HS-27A (cell line): ENCODE measurements at places on chromosomes 13 and 19.

- peak; percentile 60 for DNase-seq
Observed at GRCh38 chr13:97307882-97308624, 85.9 kb downstream of the MBNL2 start.

- no peak for DNase-seq
Observed at GRCh38 chr13:38167164-38167822, 182.4 kb upstream of the UFM1 start.

GRCh38 chr13:30802953-30803478, 67.7 kb downstream of the ALOX5AP start:
- no peak for DNase-seq

DNA sequence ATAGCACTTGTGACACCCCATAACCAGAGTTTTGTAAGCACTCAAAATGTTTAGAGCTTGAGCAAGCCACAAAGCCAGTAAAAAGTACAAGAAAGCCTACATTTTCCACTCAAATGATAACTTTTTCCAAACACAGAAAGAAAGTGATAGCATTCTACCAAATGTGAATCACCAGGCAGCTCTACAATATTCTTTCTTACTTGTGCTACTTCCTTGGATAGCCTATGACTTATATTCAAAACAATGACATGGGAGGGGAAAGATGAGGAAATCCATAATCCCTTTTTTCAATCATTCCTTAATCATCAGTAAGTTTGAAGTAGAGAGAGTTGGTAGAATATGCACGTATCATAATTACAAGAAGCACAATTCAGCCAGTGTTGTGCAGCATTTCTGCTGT, 650.8 kb upstream of the PCDH9 start:
- DNase-seq: no peak

DNA sequence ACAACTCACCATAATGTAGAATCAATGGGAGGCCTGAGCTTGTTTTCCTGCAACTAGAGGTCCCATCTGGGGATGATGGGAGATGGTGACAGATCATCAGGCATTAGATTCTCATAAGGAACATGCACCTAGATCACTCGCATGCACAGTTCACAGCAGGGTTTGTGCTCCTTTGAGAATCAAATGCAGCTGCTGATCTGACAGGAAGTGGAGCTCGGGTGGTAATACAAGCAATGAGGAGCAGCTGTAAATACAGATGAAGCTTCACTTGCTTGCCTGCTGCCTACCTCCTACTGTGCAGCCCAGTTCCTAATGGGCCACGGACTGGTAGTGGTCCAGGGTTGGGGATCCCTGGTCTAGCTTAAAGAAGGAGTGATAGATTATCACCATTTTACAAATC, 33.0 kb downstream of the KPNA3 start:
- no peak for DNase-seq

GRCh38 chr19:45171211-45171623, 6.8 kb downstream of the TRAPPC6A start:
- no peak for DNase-seq

- DNase-seq: no peak
Observed at GRCh38 chr13:109160887-109161669, 531.7 kb downstream of the MYO16 start.

DNA sequence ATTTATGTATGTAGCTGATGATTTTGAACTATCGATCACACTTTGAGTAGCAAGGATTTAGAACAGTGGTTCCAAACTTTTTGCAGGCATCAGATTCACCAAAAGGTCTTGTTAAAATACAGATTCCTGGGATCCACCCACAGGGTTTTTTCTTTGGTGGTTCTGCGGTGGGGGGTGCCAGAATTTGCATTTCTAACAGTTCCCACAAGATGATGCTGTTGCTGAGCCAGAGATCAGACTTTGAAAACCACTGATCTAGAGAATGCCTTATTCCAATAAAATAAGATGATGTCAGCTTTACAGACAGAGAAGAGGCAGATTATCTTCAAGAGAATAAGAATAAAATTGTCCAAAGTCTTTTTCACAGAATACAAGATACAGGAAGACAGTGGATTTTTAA, 80.9 kb upstream of the SHISA2 start:
- no peak for DNase-seq

DNA sequence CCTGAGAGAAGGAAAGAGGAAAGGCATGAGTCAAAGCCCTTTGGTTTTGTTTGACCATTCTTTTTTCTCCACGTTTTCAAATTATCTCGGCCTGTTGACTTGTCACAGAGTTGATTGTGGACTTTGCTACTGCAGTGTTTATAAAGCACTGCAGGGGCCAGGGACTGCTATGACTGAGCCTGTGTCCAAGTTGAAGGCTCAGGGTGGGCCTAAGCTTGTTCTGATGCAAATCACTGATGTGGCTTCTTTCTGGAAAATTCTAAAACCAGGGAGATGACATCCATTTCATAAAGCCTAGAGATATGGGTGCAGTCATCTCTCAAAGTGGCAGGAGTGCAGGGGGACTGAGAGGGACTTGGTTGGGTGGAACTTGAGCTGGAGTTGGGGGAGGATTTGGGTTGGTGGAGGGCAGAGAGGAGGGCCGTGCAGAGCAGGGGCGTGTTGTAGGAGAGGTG, 1.2 kb upstream of the CXCL17 start:
- no peak for DNase-seq

DNA sequence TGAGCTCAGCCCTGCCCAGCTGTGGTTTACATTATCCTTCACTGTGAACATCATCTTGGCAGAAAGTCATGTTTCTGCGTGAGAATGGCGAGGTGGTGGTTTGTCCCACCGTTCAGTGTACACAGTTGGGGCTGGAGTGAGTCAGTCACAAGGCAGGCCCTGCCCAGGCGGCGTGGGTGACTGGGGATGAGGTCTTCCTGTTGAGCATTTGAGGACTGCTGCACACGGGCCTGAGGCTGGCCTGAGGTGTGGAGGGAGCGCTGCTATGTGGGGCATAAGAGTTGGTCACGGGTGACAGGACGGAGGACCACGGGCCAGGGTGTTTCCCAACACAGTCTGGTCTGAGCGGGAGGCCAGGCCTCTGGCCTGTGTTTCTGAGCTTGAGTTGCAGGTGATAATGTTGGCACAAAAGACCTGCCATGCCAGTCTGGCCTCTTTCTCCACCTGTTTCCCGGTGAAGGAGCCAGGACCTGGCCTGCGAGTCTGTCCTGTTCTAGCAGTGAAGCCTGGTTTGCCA, 13.4 kb upstream of the C19orf33 start:
- peak; percentile 79 for DNase-seq

DNA sequence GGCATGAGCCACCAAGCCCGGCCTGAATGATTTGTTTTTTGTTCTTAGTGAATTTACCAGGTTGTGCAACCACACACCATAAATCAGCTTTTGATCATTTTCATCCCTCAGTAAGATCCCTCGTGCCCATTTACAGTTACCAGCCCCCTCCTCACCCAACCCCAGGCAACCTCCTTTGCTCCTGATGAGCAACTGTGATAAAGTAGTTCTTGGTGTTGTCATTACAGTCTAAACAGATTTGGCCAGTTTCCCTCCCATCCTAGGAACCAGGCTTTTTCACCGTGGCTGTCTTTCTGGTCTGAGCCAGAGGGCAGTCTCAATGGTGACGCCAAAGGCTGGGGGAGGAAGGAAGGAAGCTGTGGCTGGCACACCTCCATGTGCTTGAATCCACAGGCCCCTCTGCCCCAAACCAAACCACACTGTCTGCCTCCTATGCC, 61.2 kb upstream of the WDFY2 start:
- DNase-seq: no peak

DNA sequence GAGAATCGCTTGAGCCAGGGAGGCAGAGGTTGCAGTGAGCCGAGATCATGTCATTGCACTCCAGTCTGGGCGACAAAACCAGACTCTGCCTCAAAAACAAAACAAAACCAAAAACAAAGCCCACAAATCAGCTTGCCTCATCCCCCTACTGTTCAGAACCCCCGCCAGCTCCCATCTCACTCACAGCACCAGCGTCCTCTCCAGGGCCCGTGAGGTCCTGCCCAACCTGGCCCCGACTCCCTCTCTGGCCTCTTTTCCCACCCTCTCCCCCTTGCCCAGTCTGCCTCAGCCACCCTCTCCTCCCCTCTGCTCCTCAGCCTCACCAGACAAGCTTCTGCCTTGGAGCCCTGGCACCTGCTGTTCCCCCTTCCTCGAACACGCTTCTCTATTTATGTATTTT, 3.8 kb downstream of the SLC8A2 start:
- DNase-seq: no peak

GRCh38 chr19:14479309-14479974, 4.3 kb upstream of the PTGER1 start:
- DNase-seq: no peak

DNA sequence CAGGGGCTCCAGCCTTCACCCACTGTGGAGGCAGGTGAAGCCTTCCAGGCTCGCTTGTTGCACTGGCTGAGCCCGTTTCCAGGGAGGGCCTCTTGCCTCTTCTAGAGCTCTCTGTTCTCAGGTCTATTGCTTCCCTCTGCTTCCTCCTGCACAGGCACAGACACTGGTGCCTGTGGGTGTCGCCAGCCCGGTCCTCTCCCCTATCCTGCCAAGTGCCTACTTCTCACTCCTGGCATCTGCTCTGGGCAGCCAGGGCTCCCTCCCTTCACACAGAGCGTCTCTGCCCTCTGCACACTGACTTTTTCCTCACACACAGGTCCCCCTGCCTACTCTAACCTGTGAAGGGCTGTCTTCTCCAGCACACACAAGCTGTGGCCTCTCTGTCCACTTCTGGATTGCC, 60.3 kb downstream of the SLC7A9 start:
- no peak for DNase-seq

DNA sequence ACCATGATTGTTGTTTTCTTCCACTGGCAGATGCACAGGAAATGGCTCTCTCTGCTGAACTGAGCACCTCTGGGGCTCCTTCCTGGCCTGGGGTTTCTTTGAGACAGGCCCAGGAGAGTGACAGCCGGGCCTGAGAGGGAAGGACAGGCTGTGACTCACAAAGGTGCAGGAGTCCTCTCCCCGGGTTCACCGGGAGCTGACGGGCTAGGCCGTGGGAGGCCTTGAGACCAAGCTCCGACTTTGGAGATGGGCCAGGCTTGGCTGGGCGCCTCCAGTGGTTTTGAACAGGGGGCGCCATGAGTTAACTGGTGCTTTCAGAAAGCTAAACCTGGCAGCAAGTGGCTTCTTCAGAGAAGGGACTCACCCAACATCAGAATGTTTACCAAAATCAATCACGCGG, 143.4 kb downstream of the URI1 start:
- DNase-seq: no peak

GRCh38 chr19:28554321-28555091, 658.4 kb downstream of the UQCRFS1 start:
- DNase-seq: no peak

GRCh38 chr19:1220477-1220930, 14.9 kb downstream of the STK11 start:
- no peak for DNase-seq

DNA sequence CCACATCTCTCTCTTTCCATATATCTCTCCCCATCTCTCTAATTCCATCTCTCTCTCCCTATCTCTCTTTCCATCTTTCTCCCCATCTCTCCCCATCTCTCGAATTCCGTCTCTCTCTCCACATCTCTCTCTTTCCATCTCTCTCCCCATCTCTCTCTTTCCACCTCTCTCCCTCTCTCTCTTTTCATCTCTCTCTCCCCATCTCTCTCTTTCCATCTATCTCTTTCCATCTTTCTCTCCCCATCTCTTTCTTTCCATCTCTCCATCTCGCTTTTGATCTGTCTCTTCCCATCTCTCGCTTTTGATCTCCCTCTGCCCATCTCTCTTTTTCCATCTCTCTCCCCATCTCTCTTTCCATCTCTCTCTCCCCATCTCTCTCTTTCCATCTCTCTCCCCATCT, 25.6 kb downstream of the ADGRE3 start:
- no peak for DNase-seq

DNA sequence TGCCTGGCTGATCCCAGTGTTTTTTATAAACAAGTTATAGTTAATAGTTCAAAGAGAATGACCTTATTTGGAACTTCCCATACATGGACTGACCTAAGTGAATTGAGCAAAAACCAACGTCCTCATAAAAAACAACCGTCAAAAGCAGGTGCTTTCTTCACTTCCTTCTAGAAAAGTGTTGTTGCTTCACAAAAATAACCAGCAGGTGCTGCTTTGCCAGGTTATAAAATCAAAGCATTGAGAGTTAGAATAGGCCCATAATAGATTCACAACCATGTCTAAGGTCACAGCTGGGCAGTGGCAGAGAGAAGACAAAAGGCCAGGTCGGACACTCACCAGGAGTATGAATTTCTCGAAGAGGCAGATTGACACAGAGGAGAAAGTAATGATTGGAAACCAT, 9.5 kb downstream of the RUBCNL start:
- no peak for DNase-seq

DNA sequence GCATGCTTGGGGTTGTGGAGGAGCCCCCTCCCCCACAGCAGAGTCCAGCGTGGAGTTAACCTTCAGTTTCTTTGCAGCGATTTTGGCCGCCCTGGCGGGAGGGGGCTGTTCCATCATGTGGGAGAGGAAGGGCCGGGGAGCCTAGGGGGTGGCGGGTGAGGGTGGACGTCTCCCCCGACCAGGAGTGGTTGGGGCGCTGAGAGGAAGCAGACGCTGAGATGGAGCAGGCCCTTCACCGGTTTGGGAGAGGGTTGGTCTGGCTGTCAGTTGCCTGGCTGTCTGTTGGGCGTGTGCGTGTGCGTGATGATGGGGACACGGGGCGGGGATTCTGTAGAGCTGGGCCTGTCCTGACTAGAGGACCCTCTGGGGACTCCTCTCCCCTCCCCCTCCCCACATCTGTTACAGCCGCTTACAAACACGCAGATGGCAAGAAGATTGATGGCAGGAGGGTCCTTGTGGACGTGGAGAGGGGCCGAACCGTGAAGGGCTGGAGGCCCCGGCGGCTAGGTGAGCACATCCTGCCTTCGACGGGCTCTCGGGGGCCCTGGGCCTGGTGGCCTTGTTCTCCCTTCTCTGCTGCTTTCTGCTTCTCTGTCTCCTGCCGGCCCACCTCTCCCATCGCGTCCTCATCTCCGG, 9.8 kb upstream of the LIN7B start:
- DNase-seq: no peak

DNA sequence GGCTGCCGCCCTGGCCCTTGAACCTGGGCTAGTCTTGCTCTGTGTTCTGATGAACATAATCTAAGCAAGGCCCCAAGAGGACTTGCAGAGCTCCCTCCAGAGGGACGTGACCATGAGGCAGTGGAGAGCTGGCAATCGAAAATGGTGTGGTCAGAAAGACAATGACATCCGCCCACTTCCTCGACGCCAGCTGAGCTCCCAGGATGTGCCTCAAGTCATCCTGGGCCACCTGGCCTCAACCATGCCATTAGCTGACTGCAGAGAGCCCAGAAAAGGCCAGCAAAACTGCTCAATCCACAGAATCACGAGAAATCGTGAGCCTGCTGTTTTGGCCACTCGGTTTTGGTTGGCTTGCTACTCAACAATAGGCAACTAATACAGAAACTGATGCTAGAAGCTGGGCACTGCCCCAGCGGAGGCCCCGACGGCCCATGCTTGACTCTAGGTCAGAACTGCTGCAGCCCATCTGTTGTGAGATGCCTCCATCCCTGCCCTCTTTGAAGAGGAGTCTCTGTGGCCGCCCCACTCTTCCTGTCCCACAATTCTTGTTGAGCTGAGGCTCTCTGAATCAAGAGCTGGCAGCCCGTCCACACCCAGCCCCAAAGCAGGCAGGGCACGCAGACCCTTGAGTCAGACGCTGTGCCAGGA, 53.3 kb downstream of the STK24 start:
- DNase-seq: no peak
